ENCODE measurements at places on chromosomes 6 and 20. TPM values are rescaled to one million over a fixed set of nuclear protein-coding genes. Genes with fewer than 3 reads are reported as not detected.

- no peak overlapping the region for H3K4me3 ChIP-seq
- H3K27me3 ChIP-seq = no peaks in the 10 kb centered on the region
Measured at GRCh38 chr6:328136-328670, 35.9 kb downstream of the DUSP22 start.

DNA sequence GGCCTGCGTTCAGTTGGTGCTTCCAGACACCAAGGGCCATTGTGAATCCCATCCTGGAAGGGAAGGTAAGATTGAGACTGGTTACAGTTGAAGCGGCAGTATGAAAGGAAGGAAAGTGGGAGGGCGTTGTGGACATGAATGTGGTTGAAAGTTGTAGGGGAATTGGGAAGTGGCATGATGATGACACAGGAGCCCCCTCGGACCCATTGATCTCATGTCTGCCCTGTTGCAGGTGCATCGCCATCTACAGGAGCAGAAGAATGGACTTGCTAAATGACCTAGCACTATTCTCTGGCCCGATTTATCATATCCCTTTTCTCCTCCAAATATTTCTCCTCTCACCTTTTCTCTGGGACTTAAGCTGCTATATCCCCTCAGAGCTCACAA lies 5.5 kb downstream of the HLA-DQA1 start:
- H3K27ac ChIP-seq = no peak overlapping the region
- H3K36me3 ChIP-seq = no peaks in the 10 kb centered on the region
- peaks cover 4% of the 10 kb centered on the region for H3K27me3 ChIP-seq
- no peak overlapping the region for H3K4me3 ChIP-seq

GRCh38 chr20:1010659-1011058 lies 8.5 kb upstream of the RSPO4 start:
- H3K27ac ChIP-seq = no peak overlapping the region
- no peak overlapping the region for H3K4me3 ChIP-seq
- no peak for DNase-seq
- H3K4me1 ChIP-seq = no peaks in the 10 kb centered on the region
- peaks cover 35% of the 10 kb centered on the region for H3K27me3 ChIP-seq
- H3K36me3 ChIP-seq = no peaks in the 10 kb centered on the region

GRCh38 chr20:63963784-63964301 lies 5.9 kb downstream of the ZNF512B start:
- H3K27me3 ChIP-seq = no peaks in the 10 kb centered on the region
- DNase-seq = no peak
- H3K4me3 ChIP-seq = no peak overlapping the region
- H3K4me1 ChIP-seq = peaks cover 8% of the 10 kb centered on the region
- no peak overlapping the region for H3K27ac ChIP-seq

- H3K4me3 ChIP-seq = no peak overlapping the region
- H3K36me3 ChIP-seq = no peaks in the 10 kb centered on the region
- H3K4me1 ChIP-seq = peaks cover 3% of the 10 kb centered on the region
- H3K27ac ChIP-seq = no peak overlapping the region
- DNase-seq = no peak
- H3K27me3 ChIP-seq = peaks cover 11% of the 10 kb centered on the region
Measured at GRCh38 chr6:33716890-33717632, 5.6 kb upstream of the UQCC2 start.

DNA sequence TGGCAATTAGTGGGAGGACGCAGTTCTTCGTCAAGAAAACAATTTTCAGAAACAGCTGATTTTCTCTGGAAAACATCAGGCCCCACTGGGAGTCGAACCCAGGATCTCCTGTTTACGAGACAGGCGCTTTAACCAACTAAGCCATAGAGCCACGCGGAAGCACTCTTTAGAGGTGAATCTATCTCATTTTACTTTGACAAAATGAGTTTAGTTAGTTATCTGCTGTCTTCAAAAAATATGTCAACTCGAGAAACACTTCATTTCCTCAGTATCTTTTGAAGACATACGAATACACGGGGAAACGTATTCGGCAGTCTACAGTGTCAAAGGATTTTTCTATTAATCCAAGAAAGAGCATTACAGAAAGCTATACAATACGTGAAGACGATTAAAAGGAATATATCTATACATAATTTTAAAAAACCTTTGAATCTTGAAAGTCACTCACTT lies 26.7 kb downstream of the GPX6 start:
- no peak for DNase-seq
- peaks cover 4% of the 10 kb centered on the region for H3K36me3 ChIP-seq
- no peaks in the 10 kb centered on the region for H3K27me3 ChIP-seq

DNA sequence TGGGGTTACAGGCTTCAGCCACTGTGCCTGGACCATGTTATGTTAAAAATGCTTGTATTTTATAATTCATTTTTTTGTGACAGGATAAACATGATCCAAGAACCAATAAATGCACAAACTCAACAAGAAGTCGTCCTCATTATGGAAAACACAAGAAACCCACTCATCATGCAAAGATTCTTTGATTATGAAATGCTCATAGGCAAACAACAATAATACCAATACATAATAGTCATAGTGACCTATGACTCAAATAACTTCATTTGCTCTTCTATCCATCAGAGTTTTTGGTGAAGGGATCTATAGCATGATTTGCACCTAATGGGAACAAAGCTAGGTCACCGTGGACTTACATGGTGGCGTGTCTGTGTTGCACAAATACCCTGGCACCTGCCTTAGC lies 217.1 kb upstream of the THEMIS start:
- H3K36me3 ChIP-seq = peaks cover 2% of the 10 kb centered on the region
- DNase-seq = no peak
- H3K4me1 ChIP-seq = peaks cover 1% of the 10 kb centered on the region

- no peaks in the 10 kb centered on the region for H3K4me1 ChIP-seq
- no peak overlapping the region for H3K27ac ChIP-seq
- no peak for DNase-seq
- no peak overlapping the region for H3K4me3 ChIP-seq
- H3K36me3 ChIP-seq = no peaks in the 10 kb centered on the region
Measured at GRCh38 chr6:139080255-139080920, 51.8 kb downstream of the ABRACL start.

GRCh38 chr20:32278199-32278643 lies 770 bp downstream of the KIF3B start:
- DNase-seq = no peak
- H3K36me3 ChIP-seq = peaks cover 3% of the 10 kb centered on the region
- peak overlapping the region; percentile 25 for H3K27ac ChIP-seq
- peaks cover 12% of the 10 kb centered on the region for H3K4me1 ChIP-seq

DNA sequence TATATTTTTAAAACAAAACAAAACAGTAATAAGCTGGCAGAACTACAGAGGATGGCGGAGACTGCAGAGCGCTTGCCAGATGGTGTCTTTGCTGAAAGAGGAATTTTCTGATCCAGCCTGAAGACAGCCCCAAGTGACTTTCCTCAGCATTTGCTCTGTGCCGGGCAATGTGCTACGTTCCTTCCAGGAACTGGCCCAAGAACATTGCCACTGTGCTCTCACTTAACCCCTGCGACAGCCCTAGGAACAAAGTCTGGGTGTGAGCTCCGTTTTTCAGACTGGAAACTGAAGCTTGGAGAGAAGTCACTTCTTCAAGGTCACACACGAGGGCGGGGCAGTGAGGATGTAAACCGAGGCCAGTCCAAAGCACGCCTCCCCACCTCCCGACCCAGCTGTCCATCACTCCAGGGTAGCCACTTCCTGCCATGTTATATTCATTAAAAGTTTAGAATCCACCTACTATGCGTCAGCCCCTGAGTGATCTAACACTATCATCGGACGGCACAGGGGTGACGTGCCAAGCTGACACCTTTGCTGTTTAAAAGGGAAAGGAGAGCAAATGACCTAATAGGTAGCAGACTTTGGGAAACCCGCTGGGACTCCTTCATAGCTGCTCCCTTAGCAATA lies 22.3 kb upstream of the BMP7 start:
- H3K27me3 ChIP-seq = peaks cover 6% of the 10 kb centered on the region
- H3K36me3 ChIP-seq = no peaks in the 10 kb centered on the region
- peak overlapping the region; percentile 53 for H3K27ac ChIP-seq
- no peak overlapping the region for H3K4me3 ChIP-seq

GRCh38 chr20:36110994-36111393 lies 43.5 kb upstream of the EPB41L1 start:
- DNase-seq = no peak
- H3K4me1 ChIP-seq = peaks cover 24% of the 10 kb centered on the region
- no peaks in the 10 kb centered on the region for H3K27me3 ChIP-seq
- peak overlapping the region; percentile 66 for H3K27ac ChIP-seq
- no peak overlapping the region for H3K4me3 ChIP-seq
- no peaks in the 10 kb centered on the region for H3K36me3 ChIP-seq

- H3K27ac ChIP-seq = no peak overlapping the region
- no peak overlapping the region for H3K4me3 ChIP-seq
- peaks cover 8% of the 10 kb centered on the region for H3K4me1 ChIP-seq
- peaks cover 4% of the 10 kb centered on the region for H3K36me3 ChIP-seq
- no peak for DNase-seq
Measured at GRCh38 chr20:9172851-9173250, 104.0 kb downstream of the PLCB4 start.

DNA sequence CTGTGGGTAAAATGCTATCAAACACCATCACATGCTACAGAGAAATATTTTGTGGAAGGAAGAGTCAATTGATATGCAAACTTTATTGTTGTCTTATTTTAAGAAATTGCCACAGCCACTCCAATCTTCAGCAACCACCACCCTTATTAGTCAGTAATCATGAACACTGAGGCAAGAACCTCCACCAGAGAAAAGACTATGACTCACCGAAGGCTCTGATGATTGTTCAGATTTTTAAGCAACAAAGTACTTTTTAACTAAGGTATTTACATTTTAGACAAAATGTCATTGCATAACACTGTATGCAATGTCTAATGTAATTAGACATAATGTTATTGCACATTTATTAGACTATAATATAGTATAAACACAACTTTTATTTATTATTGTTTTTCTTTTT lies 26.2 kb upstream of the MMP24 start:
- no peak overlapping the region for H3K27ac ChIP-seq
- H3K4me3 ChIP-seq = no peak overlapping the region
- no peaks in the 10 kb centered on the region for H3K27me3 ChIP-seq
- H3K36me3 ChIP-seq = peaks cover 36% of the 10 kb centered on the region
- H3K4me1 ChIP-seq = no peaks in the 10 kb centered on the region

- H3K36me3 ChIP-seq = no peaks in the 10 kb centered on the region
- no peak overlapping the region for H3K4me3 ChIP-seq
- H3K27ac ChIP-seq = no peak overlapping the region
- DNase-seq = no peak
Measured at GRCh38 chr6:54588176-54588575, 258.4 kb upstream of the FAM83B start.

- no peak overlapping the region for H3K4me3 ChIP-seq
- no peaks in the 10 kb centered on the region for H3K36me3 ChIP-seq
- DNase-seq = no peak
- peaks cover 6% of the 10 kb centered on the region for H3K4me1 ChIP-seq
- H3K27ac ChIP-seq = no peak overlapping the region
Measured at GRCh38 chr6:44723439-44724197, 336.1 kb downstream of the CDC5L start.

DNA sequence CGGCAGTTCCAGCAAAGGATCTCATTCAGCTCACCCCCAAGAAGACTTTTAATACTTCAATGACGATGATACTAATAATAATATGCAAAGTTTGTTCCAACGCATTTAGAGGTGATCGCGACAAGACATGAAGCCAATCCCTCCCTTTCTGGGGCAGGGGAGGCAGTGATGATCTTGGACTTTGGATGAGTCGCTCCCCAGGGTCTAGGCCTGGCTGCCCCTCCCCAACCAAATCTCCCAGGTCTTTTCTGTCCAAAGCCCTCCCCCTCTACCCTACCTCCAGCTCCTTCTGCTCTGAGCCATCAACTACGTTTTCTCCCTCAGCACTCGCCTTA lies 33.9 kb downstream of the HLA-A start:
- H3K4me1 ChIP-seq = peaks cover 22% of the 10 kb centered on the region
- peak overlapping the region; percentile 80 for H3K27ac ChIP-seq
- H3K4me3 ChIP-seq = peak overlapping the region; percentile 82
- no peaks in the 10 kb centered on the region for H3K36me3 ChIP-seq
- H3K27me3 ChIP-seq = peaks cover 85% of the 10 kb centered on the region
- DNase-seq = no peak

DNA sequence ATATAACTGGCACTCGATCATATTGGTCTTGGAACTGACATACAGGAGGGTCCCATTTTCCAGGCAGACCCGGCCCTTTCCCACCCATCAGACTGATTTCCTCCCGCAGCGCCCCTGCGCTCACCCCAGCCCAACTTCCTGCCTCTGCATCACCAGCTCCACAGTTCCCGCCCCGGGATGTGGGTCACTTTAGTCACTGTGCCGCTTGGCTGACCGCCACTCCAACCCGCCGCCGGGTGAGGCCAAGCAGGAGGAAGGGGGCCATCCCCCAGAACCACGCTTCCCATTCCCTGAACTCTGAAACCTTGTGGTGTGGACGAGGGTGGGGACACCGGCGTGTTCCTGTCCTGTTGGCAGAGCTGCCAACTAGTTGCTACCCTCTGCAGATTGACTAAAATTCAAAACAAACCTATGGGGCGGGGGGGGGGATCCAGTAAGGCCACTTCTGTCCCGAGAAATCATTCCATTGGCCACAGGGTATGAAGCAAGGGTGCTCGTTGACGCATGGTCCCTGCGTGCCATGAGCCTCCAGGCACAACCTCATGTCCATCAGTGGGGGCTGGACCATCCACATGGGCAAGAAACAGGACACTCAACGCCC lies 12.3 kb downstream of the TGM2 start:
- H3K27ac ChIP-seq = peak overlapping the region; percentile 91
- DNase-seq = no peak
- peaks cover 19% of the 10 kb centered on the region for H3K4me1 ChIP-seq

DNA sequence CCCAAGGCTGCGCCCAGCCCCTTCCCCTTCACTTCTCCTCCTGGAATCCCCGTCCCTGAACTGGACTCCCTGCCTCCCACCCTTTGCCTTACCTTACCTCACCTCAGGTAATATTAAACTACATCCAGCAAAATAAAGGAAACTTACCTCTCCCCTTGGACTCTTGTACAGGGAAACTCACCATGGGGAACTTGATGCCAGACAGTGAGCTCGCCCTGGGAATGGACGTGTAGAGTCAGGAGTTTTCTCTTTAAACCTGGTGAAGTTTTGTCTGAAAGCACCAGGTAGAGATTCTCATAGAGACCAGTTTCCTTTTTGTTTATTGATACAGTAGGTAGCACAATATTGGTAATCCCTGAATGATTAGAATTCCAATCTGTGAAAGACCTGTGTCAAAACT lies 544 bp upstream of the HLA-C start:
- H3K4me3 ChIP-seq = peak overlapping the region; percentile 74
- no peak for DNase-seq
- H3K27me3 ChIP-seq = peaks cover 72% of the 10 kb centered on the region
- H3K27ac ChIP-seq = peak overlapping the region; percentile 87
- peaks cover 8% of the 10 kb centered on the region for H3K36me3 ChIP-seq

GGTLC1 gene
- total RNA-seq = not detected

TENT5A gene
- total RNA-seq = 10.9 TPM

CYB5R4 gene
- total RNA-seq = 8.7 TPM

RWDD2A gene
- 6.4 TPM for total RNA-seq

AGER gene
- total RNA-seq = 28.1 TPM

BANF2 gene
- not detected for total RNA-seq

CYP39A1 gene
- 6.3 TPM for total RNA-seq

FAM83C gene
- not detected for total RNA-seq

ID4 gene
- 114 TPM for total RNA-seq

CRISP2 gene
- total RNA-seq = not detected

RSPO3 gene
- 30.1 TPM for total RNA-seq

GPX6 gene
- not detected for total RNA-seq

Measured in mesothelial cell of epicardium (in vitro differentiated cells).